Renal pelvis (tissue), 12 donors: ENCODE measurements at places on chromosomes 5 and 9. TPM values are rescaled to one million over a fixed set of nuclear protein-coding genes. Genes with fewer than 3 reads are reported as not detected.

DNA sequence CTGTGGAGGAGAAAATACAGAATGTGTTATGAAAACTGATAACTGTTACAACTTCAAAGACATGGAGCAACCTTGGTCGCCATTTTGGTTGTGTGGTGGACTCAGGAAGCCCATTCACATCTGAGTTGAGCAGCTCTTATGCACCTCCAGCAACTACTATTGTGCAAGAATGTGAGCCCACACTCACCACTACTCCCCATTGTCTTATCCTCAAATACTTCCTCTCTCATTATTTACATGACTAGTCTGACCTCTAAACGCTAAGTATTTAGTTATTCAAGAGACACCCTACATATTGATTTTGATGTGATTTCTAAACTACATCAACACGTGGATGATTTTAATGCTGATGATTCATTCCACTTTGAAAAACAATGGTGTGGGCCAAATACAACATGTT lies 516.6 kb upstream of the CLINT1 start:
- no peak for DNase-seq

- no peak for DNase-seq
Measured at GRCh38 chr9:136644343-136644592, 18.4 kb upstream of the EGFL7 start.

- no peak for DNase-seq
Measured at GRCh38 chr9:78351816-78352215, 54.9 kb downstream of the PSAT1 start.

- DNase-seq = no peak
Measured at GRCh38 chr9:113482991-113483675, 19.6 kb downstream of the RGS3 start.

- no peak for DNase-seq
Measured at GRCh38 chr5:135887881-135888614, 7.6 kb downstream of the IL9 start.

- no peak for DNase-seq
Measured at GRCh38 chr9:133505186-133505830, 19.5 kb downstream of the MYMK start.

- DNase-seq = no peak
Measured at GRCh38 chr9:15592317-15592716, 39.5 kb downstream of the CCDC171 start.

DNA sequence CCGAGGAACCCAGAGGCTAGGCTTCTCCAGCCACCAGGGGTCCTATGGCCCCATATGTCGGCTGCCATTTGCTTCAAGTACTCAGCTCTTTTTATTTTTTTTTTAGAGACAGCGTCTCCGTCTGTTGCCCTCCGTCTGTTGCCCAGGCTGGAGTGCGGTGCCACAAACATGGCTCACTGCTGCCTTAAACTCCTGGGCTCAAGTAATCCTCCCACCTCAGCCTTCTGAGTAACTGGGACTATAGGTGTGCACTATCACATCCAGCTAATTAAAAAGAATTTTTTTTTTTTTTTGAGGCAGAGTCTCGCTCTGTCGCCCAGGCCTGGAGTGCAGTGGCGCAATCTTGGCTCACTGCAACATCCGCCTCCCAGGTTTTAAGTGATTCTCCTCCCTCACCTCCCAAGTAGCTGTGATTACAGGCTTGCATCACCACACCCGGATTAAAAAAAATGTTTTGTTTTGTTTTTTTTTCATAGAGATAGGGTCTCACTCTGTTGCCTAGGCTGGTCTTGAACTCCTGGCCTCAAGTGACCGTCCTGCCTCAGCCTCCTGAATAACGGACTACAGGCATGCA lies 8.9 kb downstream of the CERCAM start:
- no peak for DNase-seq

DNA sequence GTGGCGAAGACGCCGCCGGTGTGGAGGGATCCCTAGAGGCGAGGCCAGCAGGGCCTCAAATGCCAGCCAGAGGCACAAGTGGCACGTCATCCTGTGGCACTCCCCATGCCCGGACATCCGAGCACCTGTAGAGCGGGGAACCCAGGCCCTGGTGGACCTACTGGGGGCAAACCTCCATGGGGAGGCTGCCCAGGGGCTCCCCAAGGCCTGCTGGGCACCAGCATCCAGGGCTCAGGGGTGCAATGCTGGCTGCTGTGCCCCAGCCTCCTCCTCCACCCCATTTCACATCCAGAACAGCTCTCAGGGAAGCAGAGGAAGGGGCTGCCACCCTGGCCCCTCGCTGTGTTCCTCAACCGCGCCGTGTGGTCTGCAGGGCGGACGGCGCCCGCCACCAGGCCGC lies 43.5 kb downstream of the HK3 start:
- no peak for DNase-seq

GRCh38 chr9:3180696-3181048 lies 336.8 kb upstream of the PUM3 start:
- DNase-seq = peak; percentile 16

- DNase-seq = no peak
Measured at GRCh38 chr5:177325868-177326381, 14.2 kb upstream of the MXD3 start.

The MBLAC2 gene
- polyA plus RNA-seq = 10.1 TPM

The SV2C gene
- 0.06 TPM for polyA plus RNA-seq

The FAM221B gene
- polyA plus RNA-seq = 0.12 TPM

The BNC2 gene
- 10.5 TPM for polyA plus RNA-seq

The KIAA1191 gene
- 134 TPM for polyA plus RNA-seq

The SH3GL2 gene
- polyA plus RNA-seq = 3.3 TPM

The ANKRD55 gene
- 1.7 TPM for polyA plus RNA-seq
